ENCODE measurements at places on chromosomes 2 and 18.

GRCh38 chr18:79763407-79763806, 34.3 kb upstream of the KCNG2 start:
- DNase-seq = no peak

GRCh38 chr2:80054346-80054675, 250.2 kb downstream of the LRRTM1 start:
- no peak for DNase-seq

DNA sequence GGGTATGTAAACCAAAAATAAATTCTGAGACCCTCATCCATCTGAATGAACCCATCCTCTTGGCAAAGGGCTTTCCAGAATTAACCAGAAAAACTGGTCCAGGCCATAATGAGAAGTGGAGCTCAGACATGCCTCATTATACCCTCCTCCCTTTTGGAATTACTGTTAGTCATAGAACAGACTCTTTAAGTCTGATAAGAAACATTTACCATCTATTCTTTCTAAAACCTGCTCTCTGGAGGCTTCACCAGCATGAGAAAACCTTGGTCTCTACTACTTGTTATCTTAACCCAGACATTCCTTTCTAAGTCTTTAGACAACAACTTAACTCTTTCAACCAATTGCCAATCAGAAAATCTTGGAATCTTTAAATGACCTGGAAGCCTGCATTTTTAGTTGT, 82.8 kb downstream of the QPCT start:
- DNase-seq = no peak

DNA sequence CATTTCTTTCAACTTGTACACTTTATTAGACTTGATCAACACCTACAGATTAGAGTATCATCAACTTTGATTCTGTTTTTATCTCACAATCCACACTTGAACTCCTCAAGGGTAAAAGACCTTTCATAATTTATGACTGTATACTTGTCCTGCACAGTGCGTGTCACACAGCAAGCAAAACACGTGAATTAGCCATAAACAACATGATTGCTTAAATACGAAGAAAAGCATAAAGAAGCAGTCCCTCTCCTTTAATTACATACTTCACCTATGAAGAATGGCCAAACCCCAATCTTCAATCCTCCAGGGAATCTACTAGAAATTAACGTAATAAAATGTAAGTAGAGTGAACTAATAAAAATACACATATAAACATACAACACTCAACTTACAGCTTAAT, 13.6 kb downstream of the TMX3 start:
- DNase-seq = no peak

GRCh38 chr2:24970483-24971285, 1.1 kb downstream of the DNAJC27 start:
- DNase-seq = no peak

DNA sequence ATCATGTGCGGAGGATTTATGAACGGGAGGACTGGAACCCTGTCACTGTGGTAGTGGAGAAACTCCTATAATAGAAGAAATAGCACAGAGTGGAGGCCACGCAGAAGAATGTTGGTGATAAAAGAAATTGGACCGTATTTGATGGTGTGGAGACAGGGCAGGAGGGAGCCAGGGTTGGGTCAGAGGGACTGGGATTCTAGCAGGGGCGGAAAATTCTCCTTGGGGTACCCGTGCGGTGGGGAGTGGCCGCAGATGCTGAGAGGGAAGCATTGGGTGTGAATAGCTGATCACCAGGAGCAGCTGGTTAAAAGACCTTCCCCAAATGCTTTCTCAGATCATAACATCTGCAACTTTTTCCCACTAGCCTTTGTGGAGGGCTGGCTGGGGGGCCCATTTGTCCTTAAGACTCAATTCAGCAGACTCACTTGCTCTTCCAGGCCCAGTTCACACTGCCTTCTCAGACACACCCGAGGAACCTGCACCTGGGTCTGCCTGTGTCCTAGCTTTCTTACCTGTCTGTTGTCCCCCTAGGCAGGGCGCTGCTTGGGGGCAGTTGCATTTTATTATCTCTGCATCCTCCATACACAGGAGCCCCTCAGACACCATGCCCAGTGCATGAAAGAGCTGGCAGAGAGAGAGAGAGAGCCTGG, 7.1 kb downstream of the SH3BP4 start:
- DNase-seq = no peak

DNA sequence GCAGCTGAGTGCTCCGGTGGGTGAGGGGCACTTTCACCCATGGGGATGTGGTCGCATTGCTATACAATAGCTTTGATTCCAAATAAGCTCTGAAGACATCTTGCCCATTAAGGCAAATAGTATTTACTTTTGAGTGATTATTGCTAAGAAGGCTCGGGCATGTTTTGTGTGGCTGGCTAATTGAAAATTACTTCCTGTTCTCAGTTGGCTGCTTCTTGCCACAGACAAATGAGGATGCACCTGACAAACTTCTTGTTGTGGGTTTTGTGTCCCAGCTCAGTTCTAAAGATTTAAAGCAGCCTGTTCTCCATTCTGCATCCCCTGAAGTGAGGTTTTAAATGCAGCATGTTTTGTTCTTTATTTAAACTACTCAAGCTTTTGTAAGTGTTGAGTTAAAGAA, 88.3 kb downstream of the KCNS3 start:
- no peak for DNase-seq

DNA sequence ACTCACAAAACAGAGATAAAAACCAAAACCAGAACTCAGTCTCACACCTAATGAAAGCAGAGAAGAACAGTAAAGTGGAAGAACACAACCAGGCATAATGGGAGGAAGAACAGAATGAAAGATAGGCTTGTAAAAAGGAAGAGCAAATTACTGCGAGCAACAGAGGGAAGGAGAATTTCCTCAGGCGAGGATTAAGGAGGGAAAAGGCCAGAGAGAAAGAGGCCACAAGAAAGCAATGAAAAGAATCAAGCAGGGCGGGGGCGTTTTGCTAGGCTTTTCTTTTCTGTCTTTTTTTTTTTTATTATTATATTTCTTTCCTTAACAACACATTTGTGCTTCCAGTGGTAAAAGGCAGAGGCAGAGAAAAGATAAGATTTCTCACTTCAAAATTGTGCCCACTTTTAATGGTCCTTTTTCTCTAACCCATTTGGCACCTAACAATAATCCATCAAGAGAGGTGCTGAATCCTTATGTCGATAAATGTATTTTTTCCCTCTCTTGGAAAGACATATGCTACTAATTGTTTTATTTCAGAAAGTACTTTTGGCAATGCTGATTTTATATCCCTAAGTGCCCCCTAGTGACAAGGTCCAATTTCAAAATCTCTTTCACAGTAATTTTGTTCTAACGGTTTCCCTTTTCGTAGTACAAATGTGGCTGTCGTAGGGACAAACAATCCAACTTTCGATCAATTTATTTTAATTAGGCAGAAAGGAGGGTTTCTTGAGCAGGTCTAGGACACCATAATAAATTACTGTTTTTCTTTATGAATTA, 138.7 kb upstream of the AQP4 start:
- DNase-seq = no peak

DNA sequence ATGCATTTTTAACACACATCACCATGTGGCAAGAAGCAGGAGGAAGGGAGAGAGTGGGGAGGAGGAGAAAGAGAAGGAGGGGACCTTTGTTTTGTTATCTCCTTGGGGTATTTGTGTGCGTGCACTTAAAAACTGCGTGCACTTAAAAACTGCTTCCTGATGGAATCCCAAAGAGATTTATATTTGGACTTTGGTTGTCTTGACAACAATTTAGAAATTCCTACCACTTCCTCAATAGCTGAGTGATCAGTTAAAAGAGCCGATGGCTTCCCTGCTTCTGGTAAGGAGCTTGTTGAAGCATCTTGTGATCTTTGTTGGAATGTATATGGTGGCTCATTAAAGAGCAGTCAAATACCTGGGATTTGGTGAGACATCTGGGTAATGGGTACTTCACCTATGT, 4.5 kb downstream of the RAB31 start:
- no peak for DNase-seq

- DNase-seq = no peak
These were observed 884 bp upstream of the RAPH1 start for GRCh38 chr2:203535784-203536585.

DNA sequence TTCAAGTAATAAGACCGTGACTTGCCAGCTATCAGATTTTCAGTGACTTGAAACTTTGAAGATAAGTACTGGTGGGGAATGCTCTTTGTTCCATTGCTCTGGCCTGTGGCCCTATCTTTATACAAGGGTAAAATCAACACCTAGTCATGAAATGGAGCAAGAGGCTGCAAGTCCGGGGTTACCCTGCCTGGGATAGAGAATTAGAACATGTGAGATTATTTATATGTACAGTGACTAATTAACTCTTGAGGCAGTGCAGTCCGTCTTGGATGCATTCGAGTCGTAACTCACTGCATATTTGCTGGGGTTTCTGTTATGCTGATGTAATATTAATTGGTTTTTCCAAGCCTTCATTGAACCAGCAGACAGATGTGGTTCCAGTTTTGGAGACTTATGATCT, 105.8 kb upstream of the LYPD6 start:
- no peak for DNase-seq

- no peak for DNase-seq
These were observed 48.5 kb upstream of the EPC2 start for GRCh38 chr2:148596018-148596417.

- DNase-seq = no peak
These were observed 189.6 kb downstream of the ACTR3 start for GRCh38 chr2:114079366-114080004.

DNA sequence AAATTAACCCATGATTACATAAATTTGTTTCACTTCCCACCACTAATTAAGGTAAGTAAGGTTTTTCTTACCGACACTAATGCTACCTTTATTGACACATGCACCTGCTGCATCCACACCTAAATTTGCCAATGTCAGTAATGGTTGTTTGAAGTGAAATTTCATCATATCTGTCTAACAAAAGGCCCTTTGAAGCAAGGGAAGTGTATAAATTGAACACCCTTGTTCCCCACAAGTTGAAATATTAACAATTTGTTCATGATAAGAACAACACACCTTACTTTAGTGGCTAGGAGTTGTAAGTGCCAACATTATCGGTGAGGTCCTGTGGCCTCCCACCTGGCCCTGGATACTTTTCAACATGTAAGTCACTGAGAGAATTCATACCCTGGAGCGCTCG, 116.3 kb upstream of the CDCA7 start:
- no peak for DNase-seq

DNA sequence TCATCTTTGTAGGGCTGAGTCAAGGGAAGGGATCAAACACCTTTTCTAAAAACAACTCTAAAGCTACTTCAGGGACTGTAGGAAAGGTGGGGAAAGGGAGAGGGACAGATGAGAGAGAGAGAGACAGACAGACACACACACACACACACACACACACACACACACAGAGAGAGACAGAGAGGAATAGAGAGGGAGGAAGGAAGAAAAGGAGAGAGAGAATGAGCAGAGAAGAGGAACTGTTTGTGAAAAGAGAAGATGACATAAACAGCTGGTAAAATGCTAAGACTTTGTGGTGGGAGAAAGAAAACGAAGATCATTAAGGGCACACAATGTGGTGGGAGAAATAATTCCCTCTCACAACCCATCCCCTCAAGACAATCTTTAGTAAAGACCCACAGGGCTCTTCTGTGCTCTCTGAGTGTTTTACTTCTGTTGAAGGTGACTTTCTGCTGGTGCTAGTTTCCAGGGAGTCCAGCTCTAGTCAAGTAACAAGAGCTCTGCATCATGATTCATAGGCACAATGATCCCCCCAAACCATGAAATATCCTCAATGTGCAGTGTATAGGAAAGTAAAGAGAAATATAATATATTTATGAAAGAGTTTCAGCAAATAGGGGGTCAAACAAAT, 77.2 kb upstream of the STK17B start:
- no peak for DNase-seq

- no peak for DNase-seq
These were observed 82.0 kb downstream of the THADA start for GRCh38 chr2:43513796-43514195.

GRCh38 chr2:205010196-205010595, 464.9 kb downstream of the PARD3B start:
- no peak for DNase-seq

DNA sequence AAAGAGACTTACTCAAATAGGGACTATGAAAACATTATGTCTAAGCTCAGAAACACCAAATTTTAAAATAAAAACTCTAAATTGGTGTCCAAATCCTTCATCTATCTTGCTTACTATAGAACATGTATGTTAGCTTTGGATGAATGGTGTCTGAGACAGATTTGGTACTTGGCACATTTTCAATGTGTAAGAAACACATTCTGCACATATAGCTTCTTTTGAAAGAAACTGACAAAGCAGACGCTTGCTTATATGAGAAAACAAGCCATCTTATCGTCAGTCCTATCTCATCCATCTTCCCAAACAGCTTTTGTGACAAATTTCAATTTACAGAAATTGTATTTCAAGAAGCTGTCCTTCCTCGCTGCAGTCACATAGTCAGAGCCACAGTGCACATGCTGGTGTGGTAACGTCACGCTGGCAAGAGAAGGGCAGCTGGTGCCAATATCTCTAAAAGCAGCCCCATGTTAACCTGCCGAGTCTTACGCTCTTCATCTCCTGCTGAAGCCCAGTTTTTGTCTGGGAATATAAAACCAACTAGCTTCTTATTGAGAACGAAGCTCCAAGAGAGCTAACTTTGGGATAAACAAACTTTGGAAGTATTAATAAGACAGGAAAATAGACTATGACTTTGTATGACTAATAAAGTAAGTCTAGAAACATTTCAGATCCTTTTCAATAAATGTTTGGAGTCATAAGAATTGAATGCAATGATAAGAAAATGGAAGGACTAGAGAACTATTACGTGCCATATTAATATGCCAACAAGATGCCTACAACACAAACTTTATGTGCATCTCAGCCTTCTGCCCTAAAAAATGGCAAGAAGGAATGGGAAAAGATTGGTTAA, 74.9 kb upstream of the TFCP2L1 start:
- no peak for DNase-seq

GRCh38 chr2:135212757-135213156, 160.7 kb downstream of the RAB3GAP1 start:
- no peak for DNase-seq

DNA sequence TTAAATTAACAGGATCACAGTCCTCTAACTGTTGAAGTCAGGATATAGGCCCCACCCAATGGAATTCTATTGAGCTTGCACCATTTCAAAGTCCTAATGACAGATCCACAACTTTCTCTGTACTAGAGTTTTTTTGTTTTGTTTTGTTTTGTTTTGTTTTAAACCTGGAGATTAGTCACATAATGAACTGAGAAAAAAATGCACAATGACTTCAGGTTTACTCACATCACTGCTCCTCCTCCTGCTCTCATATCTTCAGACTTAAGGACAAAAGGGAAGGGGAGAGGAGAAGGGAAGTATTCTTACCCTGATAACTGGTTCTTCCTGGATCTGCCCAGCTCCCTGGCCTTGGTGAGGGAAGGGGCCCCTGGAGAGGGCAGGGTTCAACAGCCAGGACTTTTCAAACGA, 208.2 kb upstream of the EPHA4 start:
- no peak for DNase-seq

DNA sequence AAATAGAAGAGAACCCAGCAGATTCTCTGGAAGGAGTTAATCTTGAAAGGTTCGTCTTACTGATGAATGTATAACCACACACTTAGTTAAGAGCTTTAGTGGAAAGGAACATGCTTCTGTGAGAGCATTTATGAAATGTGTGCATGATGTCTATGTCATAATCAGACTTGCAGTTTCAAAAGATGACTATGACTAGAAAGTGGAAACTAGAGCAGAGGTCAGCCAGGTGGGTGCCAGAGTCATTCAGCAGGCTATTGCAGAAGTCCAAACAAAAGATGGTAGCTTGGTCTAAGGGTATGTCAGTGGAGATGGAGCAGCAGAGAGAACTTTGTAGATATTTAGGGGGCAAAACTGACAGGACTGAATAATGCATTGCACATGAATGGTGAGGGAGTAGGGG, 825.8 kb downstream of the DCC start:
- no peak for DNase-seq

GRCh38 chr2:241048149-241048948, 49.9 kb downstream of the SNED1 start:
- no peak for DNase-seq

Data from activated naive CD4-positive, alpha-beta T cell (primary cell).